ENCODE measurements at places on chromosomes 7 and 10.

DNA sequence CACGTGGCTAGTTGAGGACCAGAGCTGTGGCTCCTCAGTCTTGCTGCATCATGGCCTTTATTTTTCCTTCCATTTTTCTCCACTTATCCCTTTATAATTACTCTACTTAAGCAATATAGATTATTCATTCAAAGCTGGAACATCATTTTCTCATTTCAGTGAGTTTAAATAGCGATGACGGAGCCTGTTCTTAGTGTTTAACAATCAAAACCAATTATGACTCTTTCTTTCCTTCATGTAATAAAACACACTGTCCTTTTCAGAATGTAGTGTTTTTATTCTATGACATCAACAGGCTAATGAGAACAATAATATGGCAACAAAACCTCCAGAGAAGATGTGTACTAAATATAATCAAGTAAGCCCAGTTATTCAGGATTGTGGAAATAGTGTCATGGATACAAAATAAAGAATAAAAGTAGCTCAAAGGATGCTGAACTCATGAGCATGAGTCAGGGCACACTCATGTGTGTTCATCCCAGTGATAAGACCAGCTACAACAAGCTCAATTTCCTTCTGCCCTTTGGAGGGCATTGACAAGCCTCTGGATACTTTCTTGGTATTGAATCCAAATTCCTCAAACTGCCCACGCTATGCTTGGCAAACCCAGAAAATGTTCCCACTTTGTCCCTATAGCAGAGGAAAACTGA, 188.4 kb downstream of the CYP26A1 start:
- DNase-seq: no peak

DNA sequence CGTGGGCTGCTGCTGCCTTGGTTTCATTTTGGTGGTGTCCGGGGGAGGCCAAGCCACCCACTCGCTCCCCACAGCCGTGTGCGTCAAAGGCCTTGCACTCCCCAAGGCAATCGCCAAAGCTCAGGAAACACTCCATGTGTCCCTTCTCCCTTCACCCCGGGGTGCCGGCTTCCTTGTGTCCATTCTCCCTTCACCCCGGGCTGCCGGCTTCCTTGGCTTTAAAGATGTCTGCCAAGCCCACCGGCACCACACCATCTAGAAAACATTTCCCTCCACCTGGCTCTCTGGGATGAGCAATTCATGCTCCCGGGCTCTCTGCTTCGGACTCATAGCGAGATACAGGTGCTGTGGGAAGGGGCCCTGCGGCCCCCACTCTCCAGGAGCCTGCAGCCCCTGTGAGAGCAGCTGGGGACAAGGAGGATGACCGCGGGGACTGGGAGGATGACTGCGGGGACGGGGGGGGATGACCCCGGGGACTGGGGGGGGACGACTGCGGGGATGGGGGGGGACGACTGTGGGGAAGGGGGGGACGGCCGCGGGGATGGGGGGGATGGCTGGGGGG, 322.1 kb downstream of the DNAJB6 start:
- DNase-seq: no peak

GRCh38 chr10:59711871-59712494, 2.3 kb upstream of the SLC16A9 start:
- no peak for DNase-seq

- DNase-seq: no peak
Measured at GRCh38 chr10:22658745-22659410, 55.5 kb downstream of the PIP4K2A start.

DNA sequence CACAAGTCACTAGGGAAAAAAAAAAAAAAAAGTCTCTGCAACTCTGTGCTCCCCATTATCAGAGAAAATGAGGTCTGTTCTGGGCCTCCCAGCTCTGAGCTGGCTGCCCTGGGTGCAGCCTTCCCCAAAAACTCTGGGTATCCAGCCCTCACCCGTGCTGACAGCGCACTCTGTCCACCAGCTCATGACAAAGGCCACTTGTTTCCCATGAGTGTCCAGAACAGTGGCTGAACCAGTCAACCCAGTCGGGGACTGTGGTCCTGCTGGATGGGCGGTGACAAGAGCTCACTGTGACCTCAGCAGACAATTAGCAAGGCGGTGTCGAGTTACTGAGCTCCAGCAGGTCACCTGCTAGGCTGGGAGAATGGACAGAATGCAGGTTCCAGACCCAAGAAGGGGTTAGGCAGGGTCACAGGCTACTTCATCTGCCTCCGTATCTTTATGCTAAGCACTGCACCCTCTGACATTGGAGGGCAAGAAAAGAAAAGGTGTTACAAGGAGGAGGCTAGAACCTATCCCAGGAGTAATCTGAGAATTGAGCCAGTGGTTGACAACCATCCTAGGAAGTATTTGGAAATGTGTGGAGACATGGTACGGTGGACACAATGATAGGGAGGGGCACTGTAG, 37.2 kb downstream of the DLG5 start:
- peak; percentile 98 for DNase-seq

DNA sequence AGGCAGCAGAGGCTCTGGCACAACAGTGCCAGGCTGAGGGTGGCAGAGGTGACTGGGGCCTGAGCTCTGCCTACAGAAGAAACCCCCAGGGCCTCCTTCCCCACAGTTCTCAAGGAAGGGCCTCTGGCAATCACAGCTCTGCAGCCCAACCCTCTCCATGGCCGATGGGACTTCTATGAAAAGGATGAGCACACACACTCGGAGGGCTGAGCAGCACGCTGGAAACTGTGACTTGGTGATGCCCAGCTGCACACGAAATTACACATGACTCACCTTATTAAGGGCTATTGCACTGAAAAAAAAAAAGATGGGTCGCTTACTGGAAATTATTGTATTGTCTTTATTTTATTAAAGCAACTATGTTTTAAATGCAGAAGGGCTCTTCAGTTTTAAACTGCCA, 42.9 kb upstream of the LRRC18 start:
- DNase-seq: no peak

- DNase-seq: no peak
Measured at GRCh38 chr10:78802866-78803265, 265.9 kb upstream of the ZMIZ1 start.

- DNase-seq: peak; percentile 23
Measured at GRCh38 chr10:24993237-24993958, 22.6 kb downstream of the ENKUR start.

- no peak for DNase-seq
Measured at GRCh38 chr10:117955176-117955575, 91.6 kb downstream of the RAB11FIP2 start.

DNA sequence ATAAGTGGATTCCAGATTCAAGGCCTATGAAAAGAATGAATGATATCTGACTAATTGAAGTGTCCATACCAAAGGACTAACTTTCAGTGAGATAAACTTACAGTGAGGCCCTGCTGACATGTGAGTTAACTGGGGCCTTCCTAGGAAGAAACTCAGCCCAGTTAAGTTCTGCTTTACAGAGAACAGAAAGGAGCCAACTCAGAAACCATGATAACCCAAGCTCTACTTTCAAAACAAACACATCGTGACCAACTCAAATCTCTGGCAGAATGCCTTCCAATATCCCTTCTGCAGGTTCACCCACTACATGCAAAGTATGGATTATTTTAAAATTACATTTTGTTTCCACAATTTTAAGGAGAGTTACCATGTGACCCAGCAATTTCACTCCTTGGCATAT, 75.8 kb upstream of the MRLN start:
- DNase-seq: no peak

DNA sequence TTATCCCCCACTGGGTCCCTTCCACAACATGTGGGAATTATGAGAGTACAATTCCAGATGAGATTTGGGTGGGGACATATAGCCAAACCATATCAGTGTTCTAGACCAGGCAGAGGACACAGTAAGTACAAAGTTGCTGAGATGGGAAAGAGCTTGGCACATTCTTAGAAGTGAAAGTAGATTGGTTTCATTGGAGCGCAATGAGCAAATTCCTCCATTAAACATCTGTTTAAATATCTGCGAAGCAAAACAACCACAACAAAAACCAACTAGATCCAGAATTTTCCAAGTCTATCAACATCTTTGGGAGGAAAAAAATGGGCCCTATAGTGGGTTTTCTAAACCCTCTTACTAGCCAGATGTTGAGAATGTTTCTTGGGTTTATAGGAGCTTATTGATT, 80.0 kb upstream of the STEAP1B start:
- no peak for DNase-seq

DNA sequence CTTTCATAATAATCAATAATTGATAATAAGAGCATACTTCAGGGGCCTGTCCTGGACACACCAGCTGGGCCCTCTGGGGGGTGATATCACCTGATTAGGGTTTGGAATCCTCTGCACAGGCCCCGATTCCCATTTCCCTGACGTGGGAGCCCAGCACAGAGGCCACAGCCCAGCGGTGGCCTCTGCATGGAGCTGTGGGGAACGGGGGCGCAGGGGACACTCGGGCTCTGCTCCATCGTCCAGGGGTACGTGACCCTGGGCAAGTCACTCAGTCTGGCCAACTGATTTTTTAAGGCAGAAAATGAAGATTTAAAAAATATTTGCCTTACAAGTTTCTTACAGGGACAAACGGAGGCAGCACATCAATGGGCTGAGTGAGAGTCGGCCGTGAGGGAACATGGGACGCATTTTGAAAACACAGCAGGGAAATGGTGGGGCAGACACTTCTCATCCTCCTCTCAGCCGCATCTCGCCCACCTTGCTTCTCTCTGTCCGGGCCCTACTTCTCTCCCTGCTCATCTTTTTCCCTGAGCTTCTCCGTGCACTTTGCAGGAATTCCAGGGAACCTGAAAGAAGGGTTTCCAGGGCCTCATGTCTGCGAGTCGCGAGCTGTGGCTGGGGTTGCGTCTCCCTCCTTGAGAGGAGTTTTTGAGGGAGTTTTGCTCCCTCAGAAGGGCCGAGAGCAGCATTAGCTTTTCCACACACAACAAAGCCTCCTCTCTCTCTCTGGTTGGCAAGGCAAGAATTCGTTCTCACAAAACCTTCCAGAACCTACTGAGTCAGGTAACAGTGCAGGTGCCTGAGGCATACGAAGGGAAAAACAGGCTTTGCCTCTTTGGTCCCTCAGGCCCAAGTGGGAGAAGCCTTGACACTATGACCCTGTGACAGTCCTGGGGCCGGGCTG, 312.0 kb downstream of the WDR37 start:
- DNase-seq: no peak

- no peak for DNase-seq
Measured at GRCh38 chr10:79349766-79350406, 2.6 kb downstream of the PPIF start.

DNA sequence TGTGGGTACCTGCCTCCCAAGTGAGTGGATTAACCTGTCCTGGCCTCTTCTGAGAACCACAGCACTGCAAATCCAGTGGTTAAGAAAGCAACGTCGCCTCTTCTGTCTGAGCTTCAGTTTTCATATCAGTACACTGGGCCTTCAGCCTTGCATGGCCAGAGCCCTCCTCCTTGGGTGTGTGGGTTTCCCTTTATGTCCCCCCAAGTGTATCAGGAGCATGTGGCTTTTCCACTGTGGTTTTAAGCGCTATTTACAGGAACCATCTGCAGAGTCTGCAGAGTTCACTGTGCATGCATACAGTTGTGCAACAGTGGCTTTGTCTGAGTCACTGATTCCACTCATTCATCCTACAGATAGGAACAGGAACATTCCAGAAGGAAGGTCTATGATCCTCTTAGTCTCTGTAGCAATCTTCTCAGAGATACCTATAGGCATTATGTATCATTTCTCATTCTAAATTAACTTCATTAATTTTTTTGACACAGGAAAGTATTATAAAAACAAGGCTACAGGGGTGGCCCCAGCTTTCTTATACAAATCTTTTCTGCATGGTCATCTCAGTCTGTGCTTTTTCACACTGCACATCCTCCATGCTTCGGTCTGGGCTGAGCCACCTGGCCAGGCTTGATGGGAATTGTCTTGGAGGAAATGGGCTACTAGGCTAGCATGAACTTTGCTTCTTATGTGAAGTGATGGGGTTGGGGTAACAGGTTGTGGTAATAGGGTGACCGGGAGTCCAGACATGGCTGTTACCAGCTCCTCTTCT, 17.1 kb downstream of the MBL2 start:
- DNase-seq: no peak

GRCh38 chr10:70890917-70891431, 2.6 kb upstream of the PCBD1 start:
- DNase-seq: no peak

GRCh38 chr7:140084972-140085371, 22.2 kb upstream of the PARP12 start:
- no peak for DNase-seq

DNA sequence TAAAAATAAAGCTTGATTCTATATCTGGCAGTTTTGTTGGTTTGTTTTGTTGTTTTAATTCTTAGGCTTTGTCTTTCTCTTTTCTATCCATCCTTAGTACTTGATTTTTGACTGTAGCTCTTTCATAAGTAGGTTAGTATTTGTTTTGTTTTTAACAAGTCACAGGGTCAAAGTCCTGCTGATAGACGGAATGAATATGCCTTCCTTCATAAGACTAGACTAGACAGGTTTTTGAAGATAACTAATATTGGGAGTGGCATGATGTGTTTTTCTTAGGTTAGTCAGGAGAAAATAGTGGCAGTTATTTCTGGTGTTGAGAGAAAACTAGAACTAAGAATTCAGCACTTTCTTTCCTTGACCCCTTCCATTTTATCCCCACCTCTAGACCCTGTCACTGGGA, 50.4 kb downstream of the CASD1 start:
- DNase-seq: peak; percentile 16

GRCh38 chr10:93248583-93249227, 175.0 kb downstream of the CYP26A1 start:
- DNase-seq: no peak

DNA sequence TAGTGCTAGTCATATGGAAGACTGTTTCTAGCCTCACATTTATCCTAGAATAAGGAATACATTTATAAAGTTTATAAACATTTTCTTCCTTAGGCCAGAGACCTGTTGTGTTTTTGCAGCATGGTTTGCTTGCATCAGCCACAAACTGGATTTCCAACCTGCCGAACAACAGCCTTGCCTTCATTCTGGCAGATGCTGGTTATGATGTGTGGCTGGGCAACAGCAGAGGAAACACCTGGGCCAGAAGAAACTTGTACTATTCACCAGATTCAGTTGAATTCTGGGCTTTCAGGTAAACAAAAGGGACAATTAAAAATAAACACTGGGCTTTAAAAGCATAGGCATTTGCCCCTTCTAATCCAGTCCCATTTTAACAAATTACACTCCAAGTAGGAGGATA, 4.2 kb downstream of the LIPF start:
- DNase-seq: no peak

DNA sequence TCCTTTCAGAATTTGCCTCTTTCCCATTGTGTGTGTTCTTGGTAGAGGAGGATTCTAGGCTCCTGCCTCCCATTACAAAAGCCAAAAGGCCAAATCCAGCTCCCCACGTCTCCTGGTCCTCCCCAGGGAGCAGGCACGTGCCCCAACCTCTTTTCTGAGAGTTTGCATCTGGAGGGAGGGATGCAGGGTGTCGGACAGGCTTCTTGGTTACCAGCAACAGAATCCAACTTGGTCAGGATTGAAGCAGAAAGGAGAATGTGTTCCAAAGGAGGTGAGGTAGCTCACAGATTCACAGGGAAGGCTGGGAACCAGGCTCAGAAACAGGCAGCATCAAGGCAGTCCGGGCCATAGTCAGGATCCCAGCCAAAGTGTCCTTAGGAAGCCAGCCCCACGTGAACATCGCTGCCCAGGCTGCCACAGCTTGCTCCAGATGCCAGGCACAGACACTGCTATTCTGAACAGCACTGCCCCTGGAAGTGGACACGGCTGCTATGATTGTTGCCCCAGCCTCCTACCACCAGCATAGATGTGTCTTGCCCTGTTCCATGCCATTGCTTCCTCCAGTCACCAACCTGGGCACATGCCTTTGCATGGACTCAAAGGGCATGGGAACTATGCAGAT, 264.2 kb upstream of the ZMIZ1 start:
- DNase-seq: no peak
